ENCODE measurements at places on chromosomes 5 and 9.

GRCh38 chr5:73116506-73116905 is 3.9 kb upstream of the TMEM171 start:
- no peak for DNase-seq

- no peak for DNase-seq
These were observed 145.4 kb downstream of the CDK5RAP2 start for GRCh38 chr9:120434532-120434931.

GRCh38 chr5:100520348-100520747 is 14.8 kb upstream of the FAM174A start:
- DNase-seq = no peak

DNA sequence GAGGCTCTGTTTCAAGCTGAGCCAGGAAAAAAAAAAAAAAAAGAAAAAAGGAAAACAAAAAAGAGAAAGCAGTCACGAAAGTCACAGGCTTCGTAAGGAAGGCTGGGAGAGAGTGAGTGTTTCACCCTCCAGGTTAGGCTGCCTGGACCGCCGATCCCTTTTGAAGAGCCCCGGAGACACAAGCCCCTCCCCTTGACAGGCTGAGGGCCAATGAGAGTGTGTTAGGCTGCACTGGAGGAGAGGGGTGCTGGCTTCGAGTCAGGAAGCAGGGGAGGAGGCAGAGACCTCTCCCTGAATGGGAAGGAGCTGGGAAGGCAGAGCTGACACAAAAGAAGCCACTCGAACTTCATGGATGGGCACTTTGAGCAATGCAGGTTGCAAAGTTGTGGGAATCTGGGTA is at the start of gene NMUR2:
NMUR2 (minus strand) TSS at position 135 of the 400 bp plus-strand sequence. CDS start 166 bp downstream, outside the sequence.
- no peak for DNase-seq

GRCh38 chr5:123112196-123112595 is 23.2 kb downstream of the PRDM6 start:
- DNase-seq = no peak

DNA sequence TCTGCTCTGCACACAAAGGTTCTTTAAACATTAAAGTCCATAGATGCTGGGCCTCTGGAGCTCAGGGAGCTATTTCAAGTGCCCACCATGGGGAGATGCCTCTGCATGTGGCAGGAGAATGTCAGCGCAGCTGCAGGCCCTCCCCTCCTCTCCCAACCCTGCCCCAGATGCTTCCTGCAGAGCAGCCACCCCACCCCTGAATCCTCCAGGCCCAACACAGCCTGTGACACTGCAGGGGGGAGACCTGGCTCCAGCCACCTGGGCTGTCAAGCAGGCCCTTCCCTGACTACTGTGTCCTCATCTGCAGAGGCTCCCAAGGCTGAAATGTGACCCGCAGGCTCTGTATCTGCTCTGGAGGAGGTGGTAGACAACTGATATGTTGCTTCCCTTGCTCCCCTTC is 213.9 kb downstream of the GABBR2 start:
- DNase-seq = no peak

DNA sequence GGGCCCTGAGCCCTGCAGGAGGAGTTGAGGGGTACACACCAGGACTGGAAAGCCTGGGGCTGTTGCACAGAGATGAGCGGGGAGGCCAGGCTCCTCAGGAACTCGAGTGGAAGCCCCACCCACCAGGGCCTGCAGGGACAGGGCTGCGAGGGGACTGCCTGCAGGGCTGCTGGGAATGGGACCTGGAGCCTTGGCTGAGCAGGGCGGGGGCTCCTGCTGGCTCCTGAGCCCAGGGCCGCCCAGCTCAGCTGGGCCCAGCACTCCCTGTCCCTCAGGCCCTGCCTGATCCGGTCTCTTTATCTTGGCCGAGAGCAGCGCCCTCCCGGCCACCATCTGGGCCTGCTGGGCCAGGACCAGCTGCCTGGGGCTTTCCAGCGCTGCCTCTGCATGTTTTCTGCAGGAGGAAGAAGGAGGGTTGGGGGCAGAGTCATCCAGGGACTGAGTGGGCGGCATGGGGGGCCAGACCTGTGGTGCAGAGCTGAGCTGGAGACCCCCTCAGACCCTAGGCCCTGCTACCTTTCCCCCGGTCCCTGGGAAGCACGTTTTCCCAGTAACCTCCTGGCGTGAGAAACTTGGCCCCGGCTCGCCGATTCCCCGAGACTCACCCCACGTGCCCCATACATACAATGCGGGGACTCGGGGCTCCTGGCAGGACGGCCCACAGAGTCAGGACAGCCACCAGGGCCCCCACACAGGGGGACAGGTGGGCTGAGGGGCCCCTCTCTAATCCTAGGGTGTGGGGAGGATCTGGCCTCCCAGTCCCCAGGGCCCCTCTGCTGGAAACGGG is 9.4 kb downstream of the LCN12 start:
- DNase-seq = no peak

DNA sequence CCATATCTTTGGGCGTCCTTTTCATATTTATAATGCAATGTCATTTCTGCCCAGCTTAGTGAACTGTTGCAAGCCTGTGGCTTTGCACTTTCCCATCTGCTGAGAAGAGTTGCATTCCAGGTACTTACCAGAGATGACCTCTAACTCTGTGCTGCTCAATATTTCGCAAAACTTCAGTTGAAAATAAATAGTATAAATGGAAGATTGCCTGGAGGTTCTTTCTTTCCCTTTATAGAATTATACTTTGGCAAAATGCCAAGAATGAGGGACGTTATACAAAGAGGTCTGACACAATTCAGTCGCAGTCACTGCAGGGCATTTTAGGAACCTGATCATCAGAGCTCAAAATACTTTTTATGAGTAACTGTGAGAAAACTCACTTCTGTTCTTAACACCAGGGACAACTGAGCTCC is 18.9 kb upstream of the VLDLR start:
- no peak for DNase-seq

- no peak for DNase-seq
These were observed 335.7 kb downstream of the PRELID2 start for GRCh38 chr5:145499483-145499882.

DNA sequence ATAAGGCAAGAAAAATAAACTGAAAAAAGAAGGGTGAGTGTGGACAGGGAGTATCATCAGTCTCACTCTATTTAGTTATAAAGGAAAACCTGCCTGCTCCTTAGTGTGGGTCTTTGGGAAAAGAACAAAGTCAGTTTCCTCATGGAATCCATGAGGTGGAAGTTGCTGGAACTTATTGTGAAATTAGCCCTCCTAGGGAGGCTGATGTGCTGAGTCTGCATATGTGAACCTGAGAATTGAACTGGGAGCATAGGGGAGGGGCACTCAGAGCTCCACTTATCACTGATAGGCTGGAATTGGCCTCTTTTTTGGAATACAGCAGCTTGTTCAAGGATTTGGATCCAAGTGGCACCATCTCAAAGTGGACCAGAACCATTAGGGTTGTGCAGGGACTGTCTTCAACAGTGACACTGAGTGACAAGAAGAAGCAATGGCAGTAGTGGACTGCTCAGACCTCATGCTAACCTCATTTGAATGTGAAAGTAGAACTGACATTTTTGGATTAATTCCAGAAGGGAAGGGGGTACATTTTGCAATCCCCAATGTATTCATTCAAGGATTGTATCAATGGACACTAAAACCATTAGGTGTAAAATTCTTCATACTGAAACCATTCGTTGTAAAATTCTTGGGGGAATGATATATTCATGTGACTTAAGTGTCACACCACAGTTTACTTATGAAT is 103.6 kb upstream of the KLF9 start:
- no peak for DNase-seq

DNA sequence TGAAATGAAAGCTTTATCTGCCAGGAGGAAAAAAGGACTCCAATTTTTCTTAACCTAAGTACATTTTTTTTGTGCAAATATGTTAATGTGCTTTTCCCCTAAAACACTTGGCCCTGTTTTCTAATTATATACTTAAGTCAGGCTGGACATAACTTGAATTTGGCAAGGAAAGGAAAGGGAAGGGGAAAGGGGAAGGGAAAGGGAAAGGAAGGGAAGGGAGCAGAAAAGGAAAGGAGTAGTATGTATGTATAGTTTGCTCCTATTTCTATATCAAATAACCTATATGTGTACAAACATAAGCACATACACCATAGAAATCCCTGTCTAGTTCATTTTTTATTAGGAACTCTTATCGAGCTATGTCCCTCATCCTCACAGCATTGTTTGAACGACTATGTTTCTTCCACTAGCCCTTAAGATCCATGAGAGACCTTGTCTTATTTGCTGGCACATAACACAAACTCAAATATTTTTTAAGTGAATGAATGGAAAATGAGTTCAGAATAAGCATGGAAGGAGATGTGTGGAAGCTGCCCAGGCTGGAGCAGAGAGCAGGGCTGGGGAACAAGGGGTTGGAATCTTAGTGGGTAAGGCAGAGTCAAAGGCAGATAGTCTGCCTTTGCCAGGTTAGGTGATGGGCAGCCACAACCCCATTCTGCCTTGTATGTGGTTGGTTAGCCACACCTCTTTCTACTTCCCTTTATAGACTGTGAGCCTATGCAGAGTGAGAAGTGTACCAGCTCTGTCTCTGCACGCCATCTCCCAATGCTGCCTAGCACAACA is 70.0 kb downstream of the KLHL3 start:
- DNase-seq = peak; percentile 1

GRCh38 chr9:132970324-132971062 is 8.0 kb upstream of the GFI1B start:
- DNase-seq = no peak

GRCh38 chr5:64790210-64790609 is 21.5 kb downstream of the CWC27 start:
- no peak for DNase-seq

DNA sequence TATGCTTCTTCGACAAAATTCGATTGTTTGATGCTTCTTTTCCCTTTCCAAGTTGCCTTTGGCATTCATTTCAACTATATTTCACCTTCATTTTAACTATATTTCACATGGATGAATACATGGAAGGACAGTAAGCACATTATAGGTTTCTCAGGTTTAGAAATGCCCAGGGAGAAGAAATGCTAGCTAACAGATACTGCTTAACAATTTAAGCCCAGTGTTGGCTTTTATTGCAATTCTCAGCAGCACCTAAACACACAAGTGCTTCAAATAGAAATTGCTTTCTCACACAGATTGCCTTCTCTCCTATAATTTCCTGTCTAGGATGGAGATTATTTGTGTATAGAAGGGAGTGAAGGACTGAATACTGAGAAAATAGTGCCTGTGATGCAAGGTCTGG is 30.2 kb upstream of the SMC5 start:
- no peak for DNase-seq

DNA sequence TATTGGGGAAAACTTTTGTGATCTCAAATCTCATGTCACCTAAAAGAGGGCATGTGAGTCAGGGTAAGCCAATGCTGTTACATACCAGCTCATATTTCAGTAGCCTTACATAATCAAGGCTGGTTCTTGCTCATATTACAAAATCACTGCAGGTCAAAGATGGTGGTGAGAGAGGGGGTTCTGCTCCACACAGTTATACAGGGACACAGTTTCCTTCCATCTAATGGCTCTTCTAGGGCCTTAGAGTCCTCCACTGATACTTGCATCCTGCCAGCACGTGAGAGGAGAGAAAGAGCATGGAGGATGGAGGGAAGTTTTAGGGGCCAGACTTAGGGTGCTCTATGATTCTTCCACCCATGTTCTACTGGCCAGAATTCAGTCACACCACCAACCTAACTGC is 130.0 kb downstream of the LIFR start:
- DNase-seq = no peak

DNA sequence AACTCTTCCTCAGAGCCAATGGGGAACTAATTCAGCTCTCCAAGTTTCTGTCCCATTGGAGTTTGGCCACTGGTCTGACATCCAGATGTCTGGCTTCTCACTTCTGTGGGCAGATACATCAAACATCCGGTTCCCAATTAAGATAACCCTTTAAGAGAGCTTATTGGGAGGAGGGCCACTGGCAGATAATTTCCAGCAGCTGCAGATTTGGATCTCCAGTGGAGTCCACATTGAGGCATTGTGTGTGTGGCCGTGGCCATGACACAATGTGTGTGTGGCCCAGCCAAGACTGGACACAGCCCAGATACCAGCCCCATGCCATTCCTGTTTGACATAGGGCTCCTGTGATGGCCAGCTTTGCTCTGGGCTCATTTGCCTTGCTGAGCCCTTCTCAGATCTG is 110.5 kb upstream of the MAP1B start:
- no peak for DNase-seq

- DNase-seq = no peak
These were observed 875 bp downstream of the TPM2 start for GRCh38 chr9:35688558-35689541.

DNA sequence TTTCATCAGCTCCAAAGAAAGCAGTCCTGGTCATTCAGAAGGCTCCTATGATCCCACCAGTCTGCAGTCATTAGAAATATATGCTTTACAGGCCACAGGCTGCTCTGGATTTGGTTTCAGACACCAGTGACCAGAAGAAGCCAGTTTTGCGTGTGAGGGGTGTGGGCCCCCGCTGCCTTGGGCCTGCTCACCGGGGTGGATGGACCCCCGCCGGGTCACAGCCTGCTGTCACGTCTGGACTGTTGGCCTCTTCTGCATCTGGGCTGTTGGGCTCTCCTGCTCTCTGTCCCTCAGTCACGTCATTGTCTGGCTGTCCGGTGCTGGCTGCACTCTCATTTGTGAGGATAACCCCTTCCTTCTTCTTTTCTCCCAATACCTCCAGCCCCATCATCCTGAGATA is 33.1 kb downstream of the NSUN2 start:
- DNase-seq = no peak

DNA sequence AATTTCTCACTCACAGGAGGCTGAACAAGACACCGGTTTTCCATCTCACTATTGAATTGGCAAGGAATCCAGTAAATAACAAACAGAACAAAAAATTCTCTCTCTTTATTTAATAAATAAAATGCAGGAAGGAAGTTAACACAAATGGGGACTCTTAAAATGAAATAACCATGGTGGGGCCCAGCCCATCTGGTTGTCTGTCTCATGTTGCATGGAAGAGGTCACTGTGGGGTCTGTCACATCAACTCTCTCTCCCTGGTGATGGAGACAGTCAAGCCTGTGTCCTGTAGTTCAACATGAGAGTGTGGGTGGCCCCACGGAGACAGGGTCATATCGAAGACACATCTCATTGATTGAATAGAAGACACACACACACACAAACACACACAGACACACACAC is 297.7 kb downstream of the IRX2 start:
- DNase-seq = no peak

GRCh38 chr9:128762671-128763449 is 8.9 kb downstream of the ZER1 start:
- DNase-seq = no peak

GRCh38 chr5:39331861-39332381 is 32.4 kb downstream of the C9 start:
- no peak for DNase-seq

DNA sequence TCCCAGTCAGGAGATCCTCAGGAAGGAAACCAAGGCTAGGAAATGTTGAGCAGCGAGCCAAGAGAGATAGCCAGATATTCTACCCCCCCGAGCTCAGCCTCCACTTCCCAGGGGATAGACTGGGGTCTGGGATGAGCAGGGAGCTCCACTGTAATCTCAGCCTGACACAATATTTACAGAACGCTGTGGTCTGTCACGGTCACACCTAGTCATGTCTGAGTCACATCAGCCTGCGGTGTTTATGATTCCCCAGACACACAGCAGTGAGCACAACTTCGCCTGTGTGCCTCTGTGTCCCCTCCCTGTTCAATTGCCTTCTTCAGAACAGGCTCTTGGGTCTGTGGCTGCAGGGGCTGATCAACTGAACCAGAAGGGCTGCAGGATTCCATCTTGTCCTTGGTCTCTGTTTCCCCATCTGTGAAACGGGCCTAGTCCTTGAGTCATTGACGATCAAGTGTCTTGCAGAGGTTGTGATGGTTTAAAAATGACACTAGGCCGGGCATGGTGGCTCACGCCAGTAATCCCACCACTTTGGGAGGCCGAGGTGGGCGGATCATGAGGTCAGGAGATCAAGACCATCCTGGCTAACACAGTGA is 8.6 kb upstream of the PRRX2 start:
- no peak for DNase-seq

- DNase-seq = no peak
These were observed 341.9 kb upstream of the GRIA1 start for GRCh38 chr5:153148624-153148976.

All from activated CD8-positive, alpha-beta memory T cell treated with anti-CD3 and anti-CD28 coated beads for 4 hours (primary cell).